ENCODE measurements at places on chromosomes 1 and 21.

DNA sequence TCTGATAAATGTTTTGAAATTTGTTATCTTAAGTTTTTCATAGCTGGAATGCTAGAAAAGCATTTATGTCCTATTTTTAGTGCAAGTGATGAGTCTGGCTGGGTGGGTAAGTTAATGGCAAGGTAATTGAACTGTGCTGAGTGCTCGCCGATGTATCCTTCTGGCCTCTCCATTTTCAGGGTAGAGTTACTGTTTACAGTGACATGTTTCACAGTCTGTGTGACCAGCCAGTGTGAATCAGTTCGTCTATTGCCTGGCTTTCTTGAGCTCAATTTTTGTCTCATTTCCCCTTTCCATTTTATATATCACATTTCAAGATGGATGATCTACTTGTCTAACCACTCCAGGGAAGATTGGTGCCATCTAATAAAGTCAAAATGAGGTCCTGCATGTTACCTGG lies 44.1 kb downstream of the ITSN1 start:
- no peak for DNase-seq

DNA sequence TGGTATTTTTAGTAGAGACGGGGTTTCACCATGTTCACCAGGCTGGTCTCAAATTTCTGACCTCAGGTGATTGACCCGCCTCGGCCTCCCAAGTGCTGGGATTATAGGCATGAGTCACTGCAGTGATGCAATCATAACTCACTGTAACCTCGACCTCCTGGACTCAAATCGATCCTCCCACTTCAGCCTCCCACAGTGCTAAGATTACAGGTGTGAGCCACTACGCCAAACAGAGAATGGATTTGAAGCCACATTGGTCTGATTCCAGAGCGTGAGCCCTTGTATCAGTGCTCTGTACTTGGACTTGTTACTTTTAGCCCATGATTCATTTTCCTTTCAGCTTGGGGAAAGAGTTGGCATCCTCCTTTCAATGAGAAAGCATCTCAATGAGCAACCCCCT lies 14.9 kb upstream of the ZNF683 start:
- DNase-seq: no peak

GRCh38 chr1:33055210-33056008 lies 18.7 kb upstream of the AK2 start:
- DNase-seq: peak; percentile 74

GRCh38 chr1:115757856-115758255 lies 10.7 kb downstream of the CASQ2 start:
- DNase-seq: no peak

- no peak for DNase-seq
Measured at GRCh38 chr1:202038688-202039346, 28.4 kb downstream of the ELF3 start.

DNA sequence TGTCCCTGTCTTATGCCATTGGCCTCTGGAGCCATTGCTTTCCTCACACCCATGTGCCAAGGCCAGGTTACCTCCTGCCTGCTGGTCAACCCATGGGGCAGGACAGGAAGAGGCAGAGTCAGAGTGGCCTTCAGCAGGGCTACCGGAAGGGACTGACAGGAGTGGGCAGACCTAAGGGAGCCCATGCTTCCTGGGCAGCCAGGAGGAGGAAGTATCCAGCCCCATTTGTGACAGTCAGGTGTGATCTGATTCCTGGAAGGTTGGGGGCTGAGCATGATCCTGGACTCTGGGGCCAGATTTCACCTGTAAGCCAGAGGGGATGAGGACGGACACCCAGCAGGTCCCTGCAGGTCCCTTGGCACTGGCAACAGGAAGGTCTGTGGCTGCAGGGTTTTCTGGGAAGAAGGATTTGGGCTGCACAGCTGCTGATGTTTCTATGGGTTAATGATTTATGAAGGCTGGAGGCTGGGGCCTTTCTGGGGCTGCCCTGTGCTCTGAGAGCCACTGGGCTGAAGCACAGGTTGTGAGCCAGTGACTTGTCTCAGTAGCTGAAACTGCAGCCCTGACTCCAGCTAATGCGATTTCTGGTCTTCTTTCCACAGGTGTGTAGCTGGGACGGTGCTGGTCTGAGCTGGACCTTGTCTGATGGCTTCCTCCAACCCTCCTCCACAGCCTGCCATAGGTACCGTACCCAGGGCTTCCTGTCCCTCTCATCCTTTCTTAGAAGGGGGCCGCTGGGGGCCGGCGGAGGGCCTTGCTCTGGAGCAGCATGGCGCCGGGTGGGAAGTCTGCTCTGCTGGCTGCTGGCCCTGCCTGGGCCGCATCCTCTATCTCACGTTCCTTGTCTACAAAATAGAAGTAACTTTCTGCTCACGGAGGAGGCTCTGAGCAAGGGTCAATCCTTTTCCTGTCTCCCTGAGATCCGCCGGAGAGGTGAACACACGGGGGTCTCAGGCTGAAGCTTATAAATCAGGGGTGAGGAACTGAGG lies 40.7 kb downstream of the ARHGEF10L start:
- peak; percentile 87 for DNase-seq

- DNase-seq: no peak
Measured at GRCh38 chr1:150749720-150750311, 15.8 kb downstream of the CTSS start.

GRCh38 chr1:164765992-164766720 lies 207.2 kb downstream of the PBX1 start:
- DNase-seq: no peak

DNA sequence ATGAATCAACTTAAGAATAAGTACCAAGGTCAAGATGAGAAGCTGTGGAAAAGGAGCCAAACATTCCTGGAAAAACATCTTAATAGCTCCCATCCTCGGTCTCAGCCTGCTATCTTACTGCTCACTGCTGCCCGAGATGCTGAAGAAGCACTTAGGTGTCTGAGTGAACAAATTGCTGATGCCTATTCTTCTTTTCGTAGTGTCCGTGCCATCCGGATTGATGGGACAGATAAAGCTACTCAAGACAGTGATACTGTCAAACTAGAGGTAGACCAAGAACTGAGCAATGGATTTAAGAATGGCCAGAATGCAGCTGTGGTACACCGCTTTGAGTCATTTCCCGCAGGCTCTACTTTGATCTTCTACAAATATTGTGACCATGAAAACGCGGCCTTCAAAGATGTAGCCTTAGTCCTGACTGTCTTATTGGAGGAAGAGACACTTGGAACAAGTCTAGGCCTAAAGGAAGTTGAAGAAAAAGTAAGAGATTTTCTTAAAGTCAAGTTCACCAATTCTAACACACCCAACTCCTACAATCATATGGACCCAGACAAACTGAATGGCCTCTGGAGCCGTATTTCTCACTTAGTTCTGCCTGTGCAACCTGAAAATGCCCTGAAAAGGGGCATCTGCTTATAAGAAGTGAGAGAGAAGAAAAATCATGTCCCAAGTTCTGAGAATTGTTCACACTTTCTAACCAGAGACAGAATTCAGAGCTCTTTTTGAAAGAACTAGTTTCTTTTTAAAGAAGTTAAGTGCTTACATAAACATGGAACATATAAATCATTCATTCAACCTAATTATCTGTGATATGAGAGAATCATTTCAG lies 35.7 kb downstream of the TOR1AIP1 start:
- DNase-seq: no peak

- DNase-seq: no peak
Measured at GRCh38 chr1:92958203-92958970, 2.9 kb downstream of the DIPK1A start.

Measured in pancreas (tissue), 10 donors.